ENCODE measurements at places on chromosomes 12 and 14.

- no peak for DNase-seq
These were observed 31.3 kb upstream of the PSEN1 start for GRCh38 chr14:73105050-73105449.

DNA sequence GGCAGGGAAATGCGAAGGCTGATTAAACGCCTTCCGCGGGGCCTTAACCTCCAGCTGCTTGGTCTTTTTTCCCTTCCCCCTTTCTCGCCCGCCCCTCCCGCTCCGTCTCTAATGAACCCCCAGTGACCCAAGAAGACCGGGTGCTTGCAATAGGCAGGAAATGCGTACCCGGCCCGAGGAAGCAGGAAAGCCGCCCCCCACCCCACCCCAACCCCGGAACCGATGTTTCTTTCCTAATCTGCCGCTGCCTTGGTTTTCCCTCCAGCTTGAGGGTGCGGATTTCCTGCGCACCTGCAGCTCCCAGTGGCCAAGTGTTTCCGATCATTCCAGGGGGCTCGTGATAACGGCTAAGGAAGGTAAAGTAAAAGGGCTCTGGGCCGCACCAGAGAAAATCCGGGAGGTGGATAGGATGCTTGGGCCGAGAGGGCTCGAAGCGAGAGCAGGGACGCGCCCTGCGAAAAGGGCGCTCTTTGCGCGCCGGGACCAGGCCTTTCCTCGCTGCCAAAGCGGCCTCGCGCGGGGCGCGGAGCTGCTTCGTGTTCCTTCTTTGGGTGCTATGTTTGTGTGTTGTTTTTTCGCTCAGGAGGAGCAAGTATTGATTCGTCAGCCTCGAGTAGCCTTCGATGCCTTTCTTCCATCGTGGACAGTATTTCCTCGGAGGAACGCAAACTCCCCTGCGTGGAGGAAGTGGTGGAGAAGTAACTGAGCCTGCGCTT lies 983 bp downstream of the MYF6 start:
- no peak for DNase-seq

DNA sequence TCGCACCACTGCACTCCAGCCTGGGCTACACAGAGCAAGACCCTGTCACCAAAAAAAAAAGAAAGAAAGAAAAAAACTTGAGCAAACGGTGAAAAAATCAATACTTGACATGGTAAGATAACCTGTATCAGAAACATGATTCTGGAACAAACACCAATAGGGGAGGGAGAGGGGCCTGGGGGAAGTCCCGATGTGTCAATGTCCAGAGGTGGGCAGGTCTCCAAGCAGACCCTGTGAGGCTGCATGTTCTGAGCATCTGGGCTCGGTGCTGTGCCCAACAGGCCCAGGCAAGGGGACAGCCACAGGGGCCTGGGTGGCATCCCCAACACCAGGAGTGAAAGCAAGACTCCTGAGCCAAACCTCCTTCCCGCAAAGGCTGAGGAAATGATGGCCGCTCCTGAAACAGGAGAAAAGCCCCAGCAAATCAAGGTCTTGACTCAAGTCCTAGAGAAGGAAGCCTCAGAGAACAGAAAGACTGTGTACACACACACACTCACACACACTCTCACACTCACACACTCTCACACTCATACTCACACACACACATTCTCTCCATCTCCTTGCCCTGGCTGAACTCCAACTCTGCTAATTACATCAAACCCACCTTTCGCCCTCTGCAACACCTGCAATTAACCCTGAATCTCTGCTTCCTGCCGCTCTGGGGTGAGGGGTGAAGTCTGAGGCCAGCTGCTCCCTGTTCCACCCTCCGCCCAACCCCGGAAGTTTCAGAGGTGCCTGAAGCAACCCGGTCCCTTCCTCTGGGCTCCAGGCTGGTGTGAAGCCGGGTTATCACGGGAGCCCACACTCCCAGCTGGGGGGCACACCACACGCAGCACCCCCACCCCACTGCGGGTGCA lies 20.4 kb downstream of the CCDC88C start:
- no peak for DNase-seq

DNA sequence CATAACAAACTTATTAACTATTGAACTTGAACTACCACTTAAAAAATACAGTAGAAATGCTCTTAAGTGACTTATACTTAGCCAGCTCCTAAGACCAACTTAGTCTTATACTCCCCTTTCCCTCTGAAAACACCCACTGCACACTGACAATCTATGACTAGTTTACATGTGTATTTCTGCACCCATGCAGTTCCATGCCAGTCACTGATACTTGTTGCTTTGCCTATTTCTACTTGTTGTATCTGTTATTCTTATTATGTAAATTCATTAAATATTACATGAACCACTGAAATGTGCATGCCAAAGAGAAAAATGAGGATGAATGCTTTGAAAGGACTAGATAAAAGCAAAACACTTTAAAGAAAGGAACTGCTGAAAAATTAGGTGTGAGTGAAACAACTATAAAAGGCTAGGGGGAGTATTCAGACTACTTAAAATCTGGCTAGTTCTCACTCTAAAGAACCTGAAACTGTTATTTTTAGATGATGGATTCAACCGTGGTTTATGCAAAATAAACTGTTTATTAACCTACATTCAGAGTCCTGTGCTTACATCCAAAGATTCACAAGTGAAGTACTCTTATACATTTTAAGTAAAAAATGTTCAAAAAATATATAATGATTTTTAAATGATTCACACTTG lies 74.7 kb downstream of the RPS6KA5 start:
- no peak for DNase-seq

Measured in activated CD4-positive, CD25-positive, alpha-beta regulatory T cell treated with anti-CD3 and anti-CD28 coated beads, Interleukin-2, amount 50 U/mL, for 72 hours (primary cell).